ENCODE measurements at places on chromosomes 2 and 18.

DNA sequence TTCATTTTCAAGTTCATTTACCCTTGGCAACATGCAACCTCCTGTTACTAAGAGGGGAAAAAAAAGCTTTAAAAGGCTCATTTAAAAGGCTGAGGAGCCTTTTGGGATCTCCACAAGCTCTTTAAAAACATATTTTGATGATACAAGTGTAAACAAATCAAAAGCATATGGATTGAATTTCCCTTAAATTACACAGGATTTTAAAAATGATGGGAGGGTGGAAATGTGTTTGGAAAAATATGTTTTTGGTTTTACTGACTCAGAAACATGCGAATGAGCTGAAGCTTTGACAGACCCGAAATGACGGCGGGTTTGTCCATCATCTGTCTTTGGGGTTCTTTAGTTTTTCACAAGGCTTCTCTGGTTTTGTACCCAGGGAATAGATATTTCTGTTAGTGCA lies 180.6 kb upstream of the CCDC68 start:
- DNase-seq, result no peak

DNA sequence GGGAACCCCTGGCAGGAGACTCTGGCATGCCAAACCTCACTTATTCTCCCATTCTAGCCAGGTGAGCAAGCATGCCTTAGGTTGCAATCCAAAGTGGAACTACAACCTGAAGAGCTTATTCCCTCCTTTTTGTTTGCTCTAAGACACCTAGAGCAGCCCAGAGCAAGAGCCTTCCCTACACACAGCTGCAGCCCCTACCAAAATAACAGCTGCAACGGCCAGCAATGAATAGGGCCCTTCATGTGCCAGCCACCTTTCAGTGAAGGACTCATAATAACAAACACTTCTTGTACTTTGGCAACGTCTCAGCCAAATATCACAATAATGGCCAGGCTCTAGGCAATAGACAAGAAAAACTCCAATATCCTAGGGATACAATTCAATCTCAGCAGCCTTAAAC lies 178.7 kb downstream of the ALK start:
- no peak for DNase-seq

DNA sequence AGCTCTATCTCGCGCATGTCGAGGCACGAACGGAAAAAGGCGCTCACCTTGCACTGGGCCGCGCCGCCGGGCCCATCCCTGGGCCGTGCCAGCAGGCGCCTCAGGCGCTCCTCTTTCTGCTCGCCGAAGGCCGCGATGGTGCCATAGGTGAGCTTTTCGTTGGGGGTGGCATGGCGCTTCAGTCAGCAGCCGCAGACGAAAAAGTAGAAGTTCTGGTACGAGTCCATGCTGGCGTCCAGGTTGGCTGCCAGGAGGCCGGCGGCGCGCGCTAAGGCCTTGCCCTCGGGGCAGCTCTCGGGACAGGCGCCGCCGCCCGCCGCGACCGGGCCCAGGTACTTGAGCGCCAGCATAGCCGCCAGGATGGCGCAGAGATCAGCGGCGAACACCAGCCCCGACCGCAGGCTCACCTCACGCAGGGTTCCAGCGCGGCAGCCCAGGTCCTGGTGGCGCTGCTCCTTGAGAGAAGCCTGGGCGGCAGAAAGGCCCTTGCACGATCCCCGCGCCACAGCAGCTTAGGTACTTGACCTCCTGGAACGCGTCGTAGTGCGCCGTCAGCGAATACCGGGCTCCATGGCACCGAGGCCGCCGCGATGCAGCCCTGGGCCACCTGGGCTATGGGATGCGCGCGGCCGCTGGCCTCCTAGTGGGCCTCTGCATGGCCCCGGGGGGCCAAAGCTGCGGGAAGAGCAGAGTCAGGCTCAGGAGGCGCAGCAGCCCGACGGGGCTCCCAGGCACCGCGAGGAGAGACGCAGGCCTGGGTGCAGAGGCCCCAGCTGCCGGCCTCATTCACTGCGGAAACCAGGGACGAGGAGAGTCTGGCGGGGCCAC lies 12.8 kb downstream of the ALPG start:
- DNase-seq, result no peak

- no peak for DNase-seq
Observed at GRCh38 chr2:27138111-27138510, 1.1 kb downstream of the PRR30 start.

Measured in LNCaP clone FGC (cell line).